ENCODE measurements at places on chromosomes 2 and 18.

- no peak for DNase-seq
These were observed 25.0 kb upstream of the SPP2 start for GRCh38 chr2:234025466-234025865.

DNA sequence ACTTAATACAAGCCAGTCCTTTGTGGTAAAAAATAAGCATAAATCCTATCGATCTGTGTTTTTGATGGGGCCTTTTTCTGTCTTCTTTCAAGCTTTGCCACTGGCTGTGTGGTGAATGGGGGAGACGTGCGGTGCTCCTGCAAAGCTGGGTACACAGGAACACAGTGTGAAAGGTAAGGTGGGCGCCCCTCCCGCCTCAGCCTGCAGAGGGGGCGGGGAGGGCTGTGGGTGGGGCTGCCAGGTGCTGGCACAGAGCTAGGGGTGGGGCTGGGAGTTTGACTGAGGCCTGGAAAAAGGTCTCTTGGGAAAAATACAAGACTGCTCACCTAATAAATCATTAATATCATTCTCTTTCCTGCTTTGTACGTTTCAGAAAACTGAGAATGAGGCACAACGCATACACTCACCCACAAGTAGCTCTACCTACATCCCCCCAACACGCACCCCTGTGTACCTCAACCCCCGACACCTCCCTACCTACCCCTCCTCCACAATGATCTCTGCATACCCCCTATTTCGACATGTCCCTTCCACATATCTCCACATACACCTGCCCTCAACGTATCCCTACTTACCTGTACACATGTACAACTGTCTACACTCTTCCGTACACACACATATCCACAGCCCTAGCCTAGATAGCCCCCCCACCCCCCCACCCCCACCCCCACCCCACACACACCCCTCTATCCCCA is 129.7 kb upstream of the TTC39C start:
- no peak for DNase-seq

GRCh38 chr2:46748735-46749531 is 166.7 kb downstream of the MCFD2 start:
- no peak for DNase-seq

- no peak for DNase-seq
These were observed 71.4 kb downstream of the SEPTIN10 start for GRCh38 chr2:109542384-109542783.

DNA sequence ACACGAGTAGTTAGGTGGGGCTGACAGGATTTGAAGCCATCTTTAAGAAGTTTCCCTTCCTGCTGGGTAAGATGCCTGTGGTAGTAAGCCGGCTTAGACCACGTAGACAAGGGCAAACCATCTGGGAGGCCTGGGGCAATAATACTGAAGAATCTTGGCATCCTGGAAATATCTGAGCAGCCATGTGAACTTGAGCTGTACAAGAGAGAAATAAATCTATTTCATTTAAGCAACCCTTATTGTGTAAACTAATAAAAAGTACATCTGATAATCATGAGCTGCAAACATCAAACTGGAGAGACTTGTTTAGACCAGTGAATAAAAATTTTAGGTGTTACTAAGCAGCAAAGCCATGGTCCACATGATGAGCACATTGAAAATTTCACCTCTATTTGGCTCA is 11.4 kb upstream of the CETN1 start:
- DNase-seq, result no peak

GRCh38 chr2:44005846-44006245 is 10.1 kb upstream of the LRPPRC start:
- DNase-seq, result no peak

GRCh38 chr2:208373460-208374089 is 33.0 kb upstream of the PTH2R start:
- DNase-seq, result no peak

DNA sequence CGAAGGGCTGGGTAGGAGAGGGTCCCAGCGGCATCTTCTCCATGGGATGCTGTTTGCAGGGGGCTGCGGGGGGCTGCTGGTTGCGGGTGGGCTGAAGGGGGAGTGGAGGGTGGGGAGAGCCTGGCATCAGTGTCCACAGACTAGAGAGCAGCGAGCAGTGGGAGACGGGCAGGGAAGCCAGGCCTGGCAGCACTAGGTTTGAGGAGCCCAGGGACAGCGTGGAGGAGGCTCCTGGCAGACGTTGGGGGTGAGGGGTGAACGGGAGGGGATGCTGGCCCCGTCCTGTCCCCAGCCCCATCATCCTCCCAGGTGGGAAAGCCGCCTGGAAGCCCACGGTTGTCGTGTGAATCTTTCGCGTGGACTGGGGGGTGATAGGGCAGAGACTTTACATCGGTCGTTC is 48.2 kb upstream of the TFCP2L1 start:
- no peak for DNase-seq

DNA sequence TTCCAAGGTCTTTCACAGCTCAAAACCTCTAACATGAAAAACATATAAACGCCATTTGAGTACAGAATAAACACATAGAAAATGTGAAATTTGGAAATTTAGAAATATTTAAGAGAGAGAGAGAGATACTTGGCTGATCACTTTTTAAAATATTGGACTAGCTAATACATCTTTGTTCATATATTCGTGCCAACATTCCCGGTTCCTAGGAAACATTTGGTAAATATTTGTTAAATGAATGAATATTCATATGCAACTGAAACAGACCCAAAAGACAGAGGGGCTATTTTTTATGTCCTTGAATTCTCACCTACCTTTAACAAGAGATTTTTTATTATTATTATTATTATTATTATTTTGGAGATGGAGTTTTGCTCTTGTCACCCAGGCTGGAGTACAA is 8.3 kb upstream of the COLEC12 start:
- no peak for DNase-seq

DNA sequence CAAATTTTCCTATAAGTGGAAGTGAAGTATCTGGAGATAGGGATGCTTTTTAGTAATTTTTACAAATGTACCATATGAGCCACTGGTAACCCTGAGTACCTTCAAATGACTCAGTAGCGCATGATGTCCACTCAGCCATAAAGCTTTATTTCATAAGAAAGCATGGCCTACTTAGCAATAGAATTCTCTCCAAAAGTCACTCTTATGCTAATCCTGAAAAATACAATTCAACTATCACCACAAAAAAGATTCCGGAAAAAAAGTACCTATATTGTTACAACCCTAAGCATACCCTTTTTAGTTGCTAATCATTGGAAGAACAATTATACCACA is 732.2 kb downstream of the SOCS6 start:
- DNase-seq, result no peak

DNA sequence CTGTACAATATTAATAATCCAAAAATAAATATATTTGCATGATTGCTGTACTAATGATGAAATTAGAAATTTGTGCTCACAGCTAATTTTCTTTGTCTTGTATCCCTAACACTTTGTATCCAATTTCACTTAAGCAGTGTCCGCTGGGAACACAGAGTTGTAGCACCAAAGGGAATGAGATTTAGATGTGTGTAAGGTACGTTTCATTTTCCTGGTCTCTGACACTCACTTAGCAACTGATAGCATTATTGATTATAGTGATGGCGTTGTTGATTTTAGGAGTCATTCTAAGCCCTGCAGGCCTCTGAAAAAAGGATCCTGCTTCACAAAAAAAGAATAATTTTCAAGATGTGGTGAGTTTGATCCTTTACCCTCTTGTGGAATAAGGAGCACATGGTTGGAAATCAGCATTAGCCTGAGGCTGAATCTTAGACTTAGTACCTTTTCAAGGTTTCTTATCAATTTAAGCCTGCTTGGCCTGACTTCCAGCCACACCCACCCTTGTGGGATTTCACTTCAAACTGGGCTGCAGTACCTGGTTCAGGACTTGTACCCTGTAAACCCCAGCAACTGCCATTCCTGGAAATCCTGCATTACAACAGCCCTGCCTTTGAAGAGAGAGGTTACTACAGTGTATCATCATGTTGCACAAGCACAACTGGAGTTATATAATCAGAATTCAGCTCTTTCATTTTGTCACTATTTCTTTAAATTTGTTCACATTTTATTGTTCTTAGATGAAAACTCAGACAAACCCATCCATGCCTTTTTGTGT is 116.2 kb downstream of the RND3 start:
- no peak for DNase-seq

GRCh38 chr2:232568161-232568560 is 17.7 kb downstream of the EIF4E2 start:
- no peak for DNase-seq

DNA sequence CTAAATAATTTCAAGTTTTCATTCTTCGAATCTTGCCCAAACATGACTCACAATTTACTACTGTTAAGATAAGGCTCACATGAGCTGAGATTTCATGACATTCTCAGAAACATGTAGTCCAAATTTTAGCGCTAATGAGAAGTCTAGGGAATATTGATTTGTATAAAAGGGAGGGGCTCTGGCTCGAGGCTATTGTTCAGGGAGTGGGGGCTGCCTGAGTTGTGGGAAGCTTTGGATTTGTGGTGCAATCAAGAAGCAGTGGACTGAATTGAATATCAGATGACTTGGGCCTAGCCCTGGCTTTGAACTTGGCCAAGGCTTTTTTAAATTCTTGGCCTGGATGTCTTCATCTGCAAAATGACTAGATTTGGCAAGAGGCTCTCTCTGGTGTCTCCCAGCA is 674.9 kb upstream of the FANCL start:
- no peak for DNase-seq

- DNase-seq, result no peak
These were observed 78.4 kb downstream of the CD8B2 start for GRCh38 chr2:106565599-106565998.

DNA sequence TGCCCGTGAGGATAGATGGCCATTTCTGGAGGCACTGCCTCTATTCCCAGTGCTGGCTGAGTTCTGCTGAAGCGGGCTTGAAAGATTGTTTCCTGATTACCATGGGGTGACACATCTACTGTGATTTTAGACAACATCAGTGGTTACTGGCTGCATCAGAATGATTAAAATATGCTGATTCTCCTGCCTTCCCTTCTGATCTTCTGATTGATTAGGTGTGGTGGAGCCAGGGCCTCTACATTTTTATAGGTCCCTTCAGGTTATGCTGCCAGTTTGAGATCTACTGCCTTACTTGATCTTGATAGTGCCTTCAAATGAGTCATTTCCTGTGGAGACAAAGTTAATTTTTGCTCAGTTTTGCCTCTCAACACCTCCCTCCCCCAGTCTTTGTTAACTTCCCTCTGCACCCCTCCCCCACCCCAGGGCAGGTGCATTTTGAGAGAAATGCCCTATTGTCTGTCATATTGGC is 31.6 kb upstream of the SNORC start:
- peak; percentile 51 for DNase-seq

DNA sequence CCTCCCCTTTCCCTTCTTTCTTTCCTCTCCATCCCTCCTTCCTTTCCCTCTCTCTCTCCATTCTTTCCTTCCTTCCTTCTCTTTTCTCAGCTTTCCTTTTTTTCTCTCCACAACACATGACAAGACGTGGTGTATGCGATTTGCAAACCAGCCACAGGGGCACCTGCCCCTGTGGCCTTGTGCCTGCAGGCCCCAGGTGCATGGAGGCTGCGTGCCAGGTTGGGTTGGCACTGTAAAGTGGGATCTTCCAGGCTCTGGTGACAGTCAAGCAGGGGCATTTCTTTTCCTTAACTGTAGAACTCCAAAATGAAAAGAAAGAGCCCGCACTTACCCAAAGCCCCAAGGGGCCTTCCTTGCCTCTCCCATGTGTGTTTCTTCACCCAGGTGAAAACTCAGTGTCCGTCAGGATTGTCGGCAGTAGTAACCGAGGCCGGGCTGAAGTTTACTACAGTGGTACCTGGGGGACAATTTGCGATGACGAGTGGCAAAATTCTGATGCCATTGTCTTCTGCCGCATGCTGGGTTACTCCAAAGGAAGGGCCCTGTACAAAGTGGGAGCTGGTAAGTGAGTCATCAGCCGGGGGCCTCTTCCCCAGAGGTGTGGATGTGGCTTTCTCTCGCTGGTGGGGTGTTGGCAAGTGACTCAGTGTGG is 50.9 kb downstream of the MARCO start:
- peak; percentile 8 for DNase-seq

DNA sequence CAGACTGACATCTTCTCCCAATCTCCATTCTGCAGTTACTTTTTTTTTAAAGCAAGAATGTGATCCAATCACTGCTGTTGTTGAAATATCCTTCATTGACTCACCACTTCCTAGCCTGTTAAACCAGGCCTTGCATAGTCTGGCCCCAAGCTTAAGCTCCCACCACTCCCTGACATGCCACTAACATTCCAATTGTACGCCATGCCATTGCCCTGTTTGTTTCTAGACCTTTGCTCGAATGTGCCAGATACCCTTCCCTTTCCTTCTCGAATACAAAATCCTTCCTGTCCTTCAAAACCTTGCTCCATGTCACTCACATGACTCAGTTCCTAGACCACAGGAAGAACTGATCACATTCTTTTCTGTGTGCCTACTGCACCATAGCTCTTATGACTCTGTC is 224.2 kb downstream of the CYRIA start:
- DNase-seq, result no peak

DNA sequence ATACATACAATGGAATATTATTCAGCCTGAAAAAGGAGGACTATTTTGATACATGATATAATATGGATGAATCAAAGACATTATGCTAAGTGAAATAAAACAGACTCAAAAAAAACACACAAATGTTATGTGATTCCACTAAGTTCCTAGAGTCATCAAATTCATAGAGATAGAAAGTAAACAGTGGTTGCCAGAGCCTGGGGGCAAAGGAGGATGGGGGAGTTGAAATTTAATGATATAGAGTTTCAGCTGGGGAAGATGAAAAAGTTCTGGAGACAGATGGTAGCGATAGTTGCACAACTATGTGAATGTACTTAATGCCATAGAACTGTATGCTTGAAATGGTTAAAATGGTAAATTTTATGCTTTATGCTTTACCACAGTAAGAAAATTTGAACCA is 119.7 kb downstream of the METTL4 start:
- DNase-seq, result no peak

- no peak for DNase-seq
These were observed 31.6 kb upstream of the NABP1 start for GRCh38 chr2:191646163-191646902.

- DNase-seq, result peak; percentile 57
These were observed 8.3 kb downstream of the OSR1 start for GRCh38 chr2:19349911-19350677.

- no peak for DNase-seq
These were observed 37.4 kb downstream of the KLHL29 start for GRCh38 chr2:23422089-23423061.

- no peak for DNase-seq
These were observed 189.5 kb downstream of the TFCP2L1 start for GRCh38 chr2:121095257-121096080.

GRCh38 chr2:128791120-128791984 is 472.7 kb upstream of the HS6ST1 start:
- DNase-seq, result no peak

GRCh38 chr2:68027959-68028358 is 34.8 kb downstream of the C1D start:
- DNase-seq, result no peak
